ENCODE measurements at places on chromosomes 2 and 18.
A peak's percentile ranks its signal among the peaks of the same experiment; 100 is the strongest.

- no peak for DNase-seq
These were observed 819 bp upstream of the NCOA1 start for GRCh38 chr2:24490181-24490689.

- DNase-seq: no peak
These were observed 226.3 kb upstream of the SMAD7 start for GRCh38 chr18:49177071-49177470.

- no peak for DNase-seq
These were observed 144.2 kb upstream of the DLGAP1 start for GRCh38 chr18:4599312-4599711.

DNA sequence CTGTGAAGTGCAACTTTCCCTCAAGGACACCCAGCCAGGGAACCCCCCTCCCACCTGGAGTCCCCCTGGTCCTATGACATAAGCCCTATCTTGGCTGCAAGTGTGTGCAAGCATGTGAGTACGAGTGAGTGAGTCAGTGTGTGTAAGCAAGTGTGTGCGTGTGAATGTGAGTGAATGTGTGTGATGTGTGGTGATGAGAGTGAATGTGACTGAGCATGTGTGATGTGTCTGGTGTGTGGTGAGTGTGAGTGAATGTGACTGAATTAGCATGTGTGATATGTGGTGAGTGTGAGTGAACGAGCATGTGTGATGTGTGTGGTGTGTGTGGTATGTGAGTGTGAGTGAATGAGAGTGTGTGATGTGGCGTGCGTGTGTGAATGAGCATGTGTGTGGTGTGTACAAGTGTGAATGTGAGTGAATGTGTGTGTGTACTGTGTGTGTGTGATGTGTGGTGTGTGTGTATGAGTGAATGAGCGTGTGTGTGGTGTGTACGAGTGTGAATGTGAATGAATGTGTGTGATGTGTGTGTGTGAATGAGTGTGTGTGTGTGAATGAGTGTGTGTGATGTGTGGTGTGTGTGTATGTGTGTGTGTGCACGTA is 68.8 kb upstream of the SMAD7 start:
- DNase-seq: peak; percentile 13

DNA sequence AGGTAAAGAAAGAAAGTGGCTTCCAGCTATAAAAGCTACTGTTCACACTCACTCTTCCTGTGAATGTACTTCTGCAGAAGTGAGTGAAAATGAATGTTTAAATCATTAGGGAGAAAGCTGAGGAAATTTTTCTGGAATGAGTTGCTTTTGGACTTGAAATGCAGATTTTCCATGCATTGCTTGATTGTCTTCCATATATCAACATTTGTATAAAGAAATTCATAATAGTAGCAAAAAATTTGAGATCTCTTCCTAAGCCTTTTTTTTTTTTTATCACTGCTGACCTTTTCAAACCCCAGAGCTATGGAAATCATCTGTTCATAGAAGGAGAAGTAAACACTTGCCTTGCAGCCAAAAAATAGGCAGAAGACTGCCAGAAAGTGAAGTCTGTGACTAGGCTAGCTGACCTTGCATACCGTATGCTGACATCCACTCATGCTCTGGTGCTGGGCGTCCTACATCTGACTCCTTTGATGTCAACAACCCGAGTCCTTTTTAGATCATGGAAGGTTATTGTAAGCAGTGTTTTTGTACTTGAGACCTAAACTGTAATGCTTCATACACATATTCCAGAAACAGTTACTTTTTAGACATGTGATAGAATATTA is 154.5 kb upstream of the RASGRP3 start:
- DNase-seq: no peak

DNA sequence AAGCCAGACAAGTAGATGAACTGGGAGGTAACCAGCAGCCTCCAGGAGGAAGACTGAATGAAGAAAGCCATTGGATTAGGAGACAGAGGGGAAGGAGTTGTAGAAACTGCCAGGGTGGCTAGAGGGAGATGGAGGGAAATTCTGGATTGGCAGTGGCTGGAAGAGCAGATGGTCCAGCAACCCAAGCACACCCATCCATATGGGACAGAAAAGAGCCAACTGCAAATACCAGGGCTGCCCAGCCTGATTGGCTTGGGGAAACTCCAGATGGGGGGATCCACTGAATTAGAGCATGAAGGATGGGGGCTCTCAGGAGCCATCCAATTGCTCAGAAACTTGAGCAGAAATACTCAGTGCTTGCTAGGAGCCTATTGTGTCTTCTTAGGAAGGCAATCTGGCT is 173.5 kb upstream of the EPB41L3 start:
- no peak for DNase-seq

DNA sequence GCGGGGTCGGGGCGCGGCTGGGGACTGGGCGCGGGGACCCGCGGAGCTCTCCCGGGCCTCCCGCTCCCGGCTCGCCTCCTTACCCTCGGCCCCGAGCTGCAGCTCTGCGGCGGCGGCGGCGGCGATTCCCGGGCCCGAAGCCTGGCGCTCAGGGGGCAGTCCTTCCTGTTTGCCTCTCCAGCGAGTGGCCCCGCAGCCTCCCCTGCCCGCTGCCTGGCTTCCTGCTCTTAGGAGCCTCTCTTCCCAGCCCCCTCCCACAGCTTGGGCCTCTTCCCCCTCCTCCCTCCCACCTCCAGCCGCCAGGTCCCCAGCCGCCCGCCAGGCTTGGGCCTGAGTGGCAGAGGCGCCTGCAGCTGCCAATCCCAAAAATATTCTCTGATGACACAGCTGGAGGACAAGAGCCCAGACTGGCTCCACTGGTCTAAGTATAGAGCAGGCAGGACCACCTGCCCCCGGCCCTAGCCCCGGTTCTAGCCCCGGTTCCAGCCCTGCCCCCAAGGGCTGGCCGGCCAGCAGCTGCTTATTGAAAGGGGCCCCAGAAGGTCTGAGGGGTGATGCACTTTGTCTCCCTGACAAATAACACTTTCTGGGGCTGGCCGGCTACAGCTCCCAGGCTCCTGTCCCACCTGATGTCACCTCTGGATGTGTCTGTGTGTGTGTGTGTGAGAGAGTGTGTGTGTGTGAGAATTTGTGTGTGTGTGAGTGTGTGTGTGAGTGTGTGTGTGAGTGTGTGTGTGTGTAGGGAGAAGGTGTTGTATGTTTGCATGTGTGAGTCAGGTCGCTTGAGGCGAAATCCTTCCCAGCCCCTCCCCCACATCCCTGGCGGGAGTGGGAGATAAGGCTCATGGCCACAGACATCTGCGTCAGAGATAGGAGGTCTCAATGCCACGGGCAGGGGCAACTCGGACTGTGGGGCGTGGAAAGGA is at the start of gene OBSL1:
TSS of gene OBSL1 (minus strand) at position 229 of the 926 bp plus-strand sequence. CDS start 307 bp downstream, outside the sequence.
- peak; percentile 39 for DNase-seq

- DNase-seq: no peak
These were observed 54.9 kb upstream of the PXDN start for GRCh38 chr2:1799174-1799573.

DNA sequence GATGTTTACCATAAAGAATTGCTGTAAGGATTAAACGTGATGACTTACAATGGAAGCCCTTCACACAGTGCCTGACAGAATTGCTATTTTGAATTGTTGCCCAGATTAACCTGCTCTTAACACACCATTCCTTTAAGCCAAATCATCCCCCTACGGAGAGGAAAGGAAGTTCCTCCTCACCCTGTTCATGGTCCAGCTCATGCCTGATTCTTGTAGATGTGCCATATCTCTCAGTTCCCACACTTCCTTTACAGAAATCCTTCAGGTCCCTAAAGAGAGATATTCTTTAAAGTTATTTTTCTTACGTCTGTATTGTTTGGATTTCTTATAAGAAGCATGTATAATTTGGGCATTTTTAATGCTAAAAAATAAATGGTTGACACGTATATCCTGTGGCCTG is 127.5 kb upstream of the DAPL1 start:
- no peak for DNase-seq

- DNase-seq: no peak
These were observed 135.6 kb downstream of the SMAD2 start for GRCh38 chr18:47794725-47795433.

DNA sequence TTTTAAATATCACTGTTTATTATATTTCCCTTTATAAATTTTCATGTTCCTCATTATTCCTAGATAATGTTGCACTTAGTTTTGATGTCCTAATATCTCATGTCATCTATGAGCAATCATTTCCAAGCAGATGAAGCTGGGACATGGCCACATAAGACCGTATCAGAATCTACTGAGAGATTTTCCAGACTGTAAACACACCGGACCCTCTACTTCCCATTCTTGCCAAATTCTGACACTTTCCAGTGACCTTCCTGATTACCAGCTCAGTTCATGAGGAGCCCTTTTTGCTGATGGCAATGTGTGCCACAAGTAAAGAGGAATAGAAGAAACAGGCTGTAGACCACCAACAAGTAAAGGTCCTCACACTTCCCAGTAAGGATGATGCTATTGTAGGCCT is 20.3 kb upstream of the PDE1A start:
- no peak for DNase-seq
